ENCODE measurements at places on chromosomes 7 and 10.

DNA sequence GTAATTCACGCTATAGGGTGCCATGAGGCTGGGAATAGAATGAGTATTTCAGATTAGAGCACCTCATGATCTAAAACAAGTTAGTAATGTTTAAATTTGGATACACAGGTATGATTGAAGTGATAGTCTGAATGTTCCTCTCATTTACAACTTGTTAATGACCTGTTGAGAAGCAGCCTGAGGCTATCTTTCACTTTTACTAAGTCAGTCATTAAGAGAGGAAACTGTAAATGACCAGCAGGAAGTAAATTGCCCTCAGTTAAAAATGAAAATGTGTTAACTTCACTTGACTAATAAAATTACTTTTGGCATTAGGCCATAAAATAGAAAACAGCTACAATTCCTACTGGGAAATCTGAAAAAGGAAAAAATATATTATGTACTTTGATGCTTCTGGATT, 1042.0 kb downstream of the DNAJB9 start:
- H3K36me3 ChIP-seq: no peaks in the 10 kb centered on the region
- DNase-seq: no peak
- no peaks in the 10 kb centered on the region for H3K4me1 ChIP-seq
- no peak overlapping the region for H3K27ac ChIP-seq

- DNase-seq: no peak
- H3K27ac ChIP-seq: no peak overlapping the region
- no peak overlapping the region for H3K4me3 ChIP-seq
These were observed 458.0 kb upstream of the GALNT17 start for GRCh38 chr7:70673778-70674570.

- H3K36me3 ChIP-seq: no peaks in the 10 kb centered on the region
- no peak overlapping the region for H3K27ac ChIP-seq
- H3K4me1 ChIP-seq: no peaks in the 10 kb centered on the region
- peaks cover 6% of the 10 kb centered on the region for H3K27me3 ChIP-seq
These were observed 36.6 kb upstream of the PLPP4 start for GRCh38 chr10:120420421-120420820.

- H3K27ac ChIP-seq: peak overlapping the region; percentile 66
- H3K4me1 ChIP-seq: peaks cover 5% of the 10 kb centered on the region
- H3K4me3 ChIP-seq: no peak overlapping the region
- H3K27me3 ChIP-seq: no peaks in the 10 kb centered on the region
- peaks cover 94% of the 10 kb centered on the region for H3K36me3 ChIP-seq
These were observed 20.7 kb downstream of the COX15 start for GRCh38 chr10:99711129-99711719.

DNA sequence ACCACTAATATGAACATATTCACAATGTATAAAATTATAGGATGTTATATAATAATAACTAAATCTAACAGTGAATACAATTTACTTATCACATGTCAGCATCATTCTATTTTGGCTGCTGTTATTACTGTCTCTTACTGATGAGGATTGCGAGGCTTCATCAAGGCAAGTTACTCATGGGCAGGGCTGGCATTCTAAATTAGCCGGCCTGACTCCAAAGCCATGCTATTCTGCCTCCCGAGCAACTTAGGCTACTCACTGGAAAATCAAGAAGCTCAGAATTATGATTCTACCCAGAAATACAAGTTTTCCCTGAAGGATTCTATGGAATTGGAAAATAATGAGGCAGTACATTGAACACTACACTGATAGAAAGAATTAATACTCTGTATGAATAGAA, 101.7 kb downstream of the ICA1 start:
- no peaks in the 10 kb centered on the region for H3K27me3 ChIP-seq
- H3K4me1 ChIP-seq: no peaks in the 10 kb centered on the region
- no peak for DNase-seq
- no peak overlapping the region for H3K4me3 ChIP-seq
- H3K27ac ChIP-seq: no peak overlapping the region

- DNase-seq: no peak
- no peaks in the 10 kb centered on the region for H3K4me1 ChIP-seq
- H3K27ac ChIP-seq: no peak overlapping the region
- no peaks in the 10 kb centered on the region for H3K36me3 ChIP-seq
These were observed 90.8 kb downstream of the CHN2 start for GRCh38 chr7:29285444-29285793.

DNA sequence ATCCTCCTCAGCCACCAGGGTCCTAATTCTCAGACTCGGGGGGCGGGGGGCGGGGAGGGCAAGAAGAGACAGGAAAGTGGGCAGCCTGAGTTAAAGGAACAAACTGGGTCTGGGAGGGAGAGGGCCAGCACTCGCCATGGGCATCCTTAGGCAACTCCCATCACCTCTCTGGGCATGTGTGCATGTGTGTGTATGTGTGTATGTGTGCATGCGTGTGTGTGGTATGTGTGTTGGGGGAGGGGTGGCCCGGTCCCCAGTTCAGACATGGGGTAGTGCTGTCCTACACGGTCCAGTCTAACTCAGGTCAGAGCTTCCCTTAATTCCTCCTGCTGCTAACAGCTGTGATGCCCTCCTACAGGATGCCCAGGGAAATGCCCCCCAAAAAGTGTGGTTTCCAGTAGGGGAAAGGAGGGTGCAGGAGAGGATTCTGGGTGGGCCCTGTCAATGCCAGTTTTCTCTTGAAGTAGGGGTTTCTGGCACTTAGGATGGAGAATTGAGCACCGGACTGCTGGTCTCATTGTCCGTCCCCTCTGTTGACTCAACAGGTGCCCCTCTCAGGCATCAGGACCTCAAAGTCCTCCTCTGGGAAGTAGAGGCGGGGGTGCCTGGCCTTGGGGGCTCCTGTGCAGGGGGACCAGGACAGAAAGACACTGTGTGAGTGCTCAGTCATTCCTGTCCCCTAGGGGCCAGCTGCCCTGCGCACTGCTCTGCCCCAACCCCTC, 15.1 kb upstream of the ZMIZ1 start:
- H3K36me3 ChIP-seq: no peaks in the 10 kb centered on the region
- peak; percentile 67 for DNase-seq
- H3K4me1 ChIP-seq: peaks cover 12% of the 10 kb centered on the region
- no peaks in the 10 kb centered on the region for H3K27me3 ChIP-seq
- no peak overlapping the region for H3K27ac ChIP-seq
- no peak overlapping the region for H3K4me3 ChIP-seq
